Urothelium cell line (cell line): ENCODE measurements at places on chromosomes 7 and 10.

DNA sequence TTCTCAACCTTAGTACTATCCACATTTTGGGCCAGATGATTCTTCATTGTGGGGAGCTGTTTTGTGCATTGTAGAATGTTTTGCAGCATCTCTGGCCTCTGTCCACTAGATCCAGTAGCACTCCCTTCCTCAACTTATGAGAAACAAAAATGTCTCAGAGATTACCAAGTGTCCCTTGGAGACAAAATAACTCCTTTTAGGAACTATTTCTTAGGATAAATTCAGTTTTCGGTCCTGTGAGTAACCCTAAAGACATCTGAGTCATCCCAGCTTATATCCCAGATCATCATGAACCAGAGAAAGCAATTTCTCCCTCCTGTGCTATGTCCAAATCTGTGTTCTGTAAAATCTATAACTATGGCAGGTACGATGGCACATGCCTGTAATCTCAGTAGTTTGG, 266.6 kb upstream of the PHYHIPL start:
- no peak for DNase-seq

DNA sequence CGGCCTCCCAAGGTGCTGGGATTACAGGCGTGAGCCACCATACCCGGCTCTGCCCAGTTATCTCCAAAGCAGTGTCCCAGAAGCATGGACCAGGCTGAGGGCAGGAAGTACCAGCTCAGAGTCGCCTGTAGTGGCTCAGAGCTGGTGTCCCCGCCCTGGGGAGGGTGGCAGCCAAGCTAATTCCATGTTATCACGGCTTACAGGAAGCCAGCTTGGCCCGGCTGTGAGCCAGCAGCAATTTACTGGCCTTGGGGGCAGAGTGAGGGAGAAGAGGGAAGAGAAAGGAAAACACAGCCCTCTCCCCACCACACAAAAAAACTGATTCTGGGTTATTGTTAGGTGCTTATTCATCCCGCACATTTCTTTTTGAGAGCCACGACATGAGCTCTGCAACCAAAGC, 88.1 kb downstream of the HIP1 start:
- DNase-seq: no peak

- DNase-seq: no peak
These were observed 4.9 kb upstream of the FEZF1 start for GRCh38 chr7:122309421-122309820.

DNA sequence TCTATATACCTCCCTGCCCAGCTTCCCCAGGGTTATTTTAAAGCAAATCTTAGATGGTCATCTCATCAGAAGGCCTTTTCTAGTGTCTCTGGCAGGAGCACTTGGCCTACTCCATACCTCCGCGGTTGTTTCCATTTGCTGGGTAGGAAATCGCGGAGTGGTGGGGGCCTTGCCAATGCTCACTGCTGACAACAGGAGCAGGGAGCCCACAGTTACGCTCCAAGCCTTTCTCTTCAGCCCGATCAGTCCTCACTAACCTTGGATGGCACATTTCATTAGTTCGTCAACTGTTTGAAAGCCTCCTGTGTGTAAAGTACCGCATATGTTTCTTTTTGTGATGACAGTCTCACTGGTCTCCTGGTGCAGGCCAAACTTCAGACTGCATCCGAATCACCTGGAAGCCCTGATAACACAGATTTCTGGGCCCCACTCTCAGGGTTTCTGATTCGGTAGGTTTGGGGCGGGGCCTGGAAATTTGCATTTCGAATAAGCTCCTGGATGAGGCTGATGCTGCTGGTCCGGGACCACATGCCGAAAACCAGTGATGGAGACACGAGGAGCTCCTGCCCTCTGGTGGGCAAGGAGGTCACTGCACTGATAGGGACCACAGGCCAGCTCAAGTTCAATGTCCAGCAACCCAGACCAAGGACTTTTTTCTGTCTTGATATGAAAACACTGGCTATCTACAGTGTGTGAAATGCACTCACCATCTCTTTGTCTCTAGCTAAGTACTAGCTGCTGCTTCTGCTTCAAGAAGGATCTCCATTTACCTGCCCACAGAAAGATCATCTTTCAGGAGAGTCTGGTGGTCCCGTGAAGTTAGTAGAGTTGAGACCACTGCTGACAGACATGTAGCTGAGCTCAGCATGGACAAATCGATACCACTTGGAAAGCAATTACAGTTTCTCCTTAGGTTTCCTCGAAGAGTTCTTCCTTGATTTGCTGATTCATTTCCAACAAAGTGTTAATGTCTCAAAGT, 14.0 kb downstream of the LRGUK start:
- DNase-seq: peak; percentile 71

DNA sequence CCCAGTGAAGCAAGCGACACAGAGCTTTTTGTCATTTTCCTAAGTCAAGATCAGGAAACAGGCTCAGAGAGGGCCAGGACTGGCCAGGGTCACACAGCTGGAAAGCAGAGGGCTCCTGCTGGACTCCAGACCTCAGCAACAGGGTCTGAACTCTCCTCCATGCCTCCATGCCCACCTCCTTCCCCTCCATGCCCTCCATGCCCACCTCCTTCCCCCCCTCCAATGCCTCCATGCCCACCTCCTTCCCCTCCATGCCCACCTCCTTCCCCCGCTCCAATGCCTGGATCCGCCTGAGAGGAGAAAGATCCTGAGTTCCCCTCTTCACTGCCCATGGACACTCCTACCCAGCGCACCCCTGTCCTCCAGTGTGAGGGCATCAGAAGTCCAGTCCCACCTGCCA, 51.3 kb downstream of the OAT start:
- no peak for DNase-seq

DNA sequence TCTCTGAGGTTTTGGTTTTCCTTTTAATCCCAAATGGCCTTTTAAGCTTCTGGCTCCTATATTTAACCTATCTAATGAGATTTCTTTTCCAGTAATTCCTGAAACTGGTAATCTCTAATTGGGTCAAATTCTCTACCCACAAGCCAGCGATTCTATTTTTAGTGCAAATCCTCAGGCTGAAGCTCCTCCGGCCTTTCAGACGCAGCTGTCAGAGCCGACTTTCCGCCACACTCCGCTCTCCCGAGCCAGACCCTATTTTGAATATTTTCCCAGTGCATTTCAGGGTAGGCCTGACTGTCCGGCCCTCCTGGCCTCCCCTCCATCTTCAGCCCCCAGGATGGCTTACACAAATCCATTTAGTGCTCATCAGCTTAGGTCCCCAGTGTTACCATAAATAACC, 9.7 kb upstream of the ADCY1 start:
- DNase-seq: no peak

GRCh38 chr7:44727158-44727936, 21.3 kb upstream of the ZMIZ2 start:
- DNase-seq: no peak

- no peak for DNase-seq
These were observed 8.7 kb upstream of the UNC5B start for GRCh38 chr10:71203716-71204115.

DNA sequence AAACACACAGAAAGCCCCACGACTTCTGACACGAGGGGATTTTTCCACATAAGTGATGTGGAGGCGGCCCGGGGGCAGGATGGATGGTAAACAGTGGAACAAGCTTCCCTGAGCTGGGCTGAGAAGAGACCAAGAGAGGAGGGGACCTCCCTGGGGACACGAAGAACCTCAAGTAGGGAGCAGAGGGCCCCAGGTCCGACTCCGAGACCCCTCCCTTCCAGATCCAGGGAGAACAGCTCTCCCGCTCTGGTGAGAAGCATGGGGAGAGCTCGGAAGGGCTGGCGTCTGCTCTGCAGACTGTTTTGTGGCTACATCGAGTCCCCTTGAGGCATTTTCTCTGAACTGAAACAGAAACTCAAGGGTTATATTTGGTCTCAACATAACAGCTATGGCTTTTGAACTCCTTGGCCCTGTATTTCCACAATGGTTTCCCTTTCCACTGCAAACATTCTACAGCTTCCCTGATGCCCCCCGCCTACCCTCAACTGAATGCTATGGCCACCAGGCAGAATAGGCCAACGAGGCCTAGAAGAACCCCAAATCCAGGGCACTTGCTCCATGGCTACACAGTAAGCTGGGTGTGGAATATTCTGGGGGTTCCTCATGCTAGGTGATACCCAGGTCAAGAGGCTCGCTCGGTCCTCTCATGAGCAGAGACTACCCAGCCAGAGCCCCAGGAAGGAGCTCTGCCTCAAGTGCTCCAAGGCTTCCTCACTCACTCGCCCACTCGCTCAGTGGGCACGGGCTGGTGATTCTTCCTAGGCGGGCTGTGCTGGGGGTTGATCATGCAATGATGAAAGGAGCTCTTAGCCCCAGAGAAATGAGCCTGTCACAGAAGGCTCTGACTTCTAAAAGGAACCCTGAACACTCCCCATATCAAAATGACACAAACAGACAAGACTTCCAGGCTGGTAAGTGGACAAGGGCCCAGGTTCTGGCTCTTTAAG, 47.5 kb downstream of the FAM53B start:
- DNase-seq: no peak

DNA sequence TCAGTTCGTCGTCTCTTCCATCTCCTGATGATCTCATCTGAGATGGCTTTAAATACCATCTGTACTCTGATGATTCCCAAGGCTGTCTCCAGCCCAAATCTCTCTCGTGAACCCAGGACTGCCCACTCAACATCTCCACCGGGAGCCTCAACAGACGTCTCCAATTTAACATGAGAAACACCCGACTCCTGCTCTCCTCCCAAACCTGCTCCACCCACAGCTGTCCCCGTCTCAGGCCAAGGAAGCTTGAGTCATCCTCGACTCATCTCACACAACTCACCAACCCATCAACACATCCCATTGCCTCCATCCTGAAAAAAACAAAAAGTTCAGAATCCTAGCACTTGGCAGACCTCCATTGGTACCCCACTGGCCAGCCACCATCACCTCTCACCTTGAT, 29.7 kb upstream of the CALN1 start:
- peak; percentile 42 for DNase-seq

DNA sequence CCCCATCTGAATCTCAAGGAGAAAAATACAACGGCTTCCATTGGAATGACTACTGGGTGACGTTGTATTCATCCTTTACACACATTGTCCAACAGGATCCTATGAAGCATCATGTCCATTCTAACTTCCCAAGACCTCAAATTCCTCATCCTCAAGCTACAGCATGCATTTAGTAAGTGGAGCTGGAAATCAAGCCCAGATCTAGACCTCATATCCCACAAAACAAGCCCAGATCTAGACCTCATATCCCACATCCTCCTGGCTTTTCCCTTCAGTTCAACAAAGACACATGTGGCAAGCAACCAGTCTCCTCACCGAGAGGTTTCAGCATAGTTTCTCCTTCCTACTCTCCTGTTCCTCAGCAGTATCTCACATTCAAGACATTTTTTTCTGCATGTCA, 12.2 kb downstream of the IGF2BP3 start:
- no peak for DNase-seq

DNA sequence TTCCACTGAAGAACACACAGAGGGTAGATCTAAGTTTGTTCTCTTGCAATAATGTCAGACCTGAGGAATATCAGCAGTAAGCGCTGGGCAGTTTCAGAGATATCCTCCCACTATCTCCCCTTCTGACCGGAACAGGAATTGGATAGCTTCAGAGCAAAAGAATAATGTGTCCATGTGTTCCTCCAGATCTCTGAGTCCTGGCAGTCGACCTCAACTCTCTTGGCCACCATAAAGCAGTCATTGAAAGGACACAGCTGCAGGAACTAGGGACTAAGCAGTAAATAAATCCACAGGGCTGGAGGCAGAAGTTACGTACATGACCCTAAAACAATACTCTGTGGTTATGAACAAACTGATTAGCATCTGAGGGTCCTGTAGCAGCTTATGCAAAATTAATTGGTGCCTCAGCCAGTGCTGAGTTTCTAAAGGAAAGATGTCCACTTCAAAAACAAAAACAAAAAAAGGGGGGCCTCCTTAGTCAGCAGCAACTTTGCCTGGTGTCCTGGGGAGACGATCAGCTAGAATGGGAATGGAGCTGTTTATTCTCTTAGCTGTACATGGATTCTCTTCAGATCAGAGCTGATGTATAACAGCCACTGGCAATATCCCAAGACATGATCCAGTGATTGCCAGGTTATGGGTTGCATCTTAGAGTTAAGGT, 6.4 kb upstream of the PRTFDC1 start:
- no peak for DNase-seq

GRCh38 chr10:818526-819220, 112.8 kb downstream of the LARP4B start:
- DNase-seq: no peak

GRCh38 chr10:98611436-98611835, 164.7 kb upstream of the HPS1 start:
- no peak for DNase-seq

DNA sequence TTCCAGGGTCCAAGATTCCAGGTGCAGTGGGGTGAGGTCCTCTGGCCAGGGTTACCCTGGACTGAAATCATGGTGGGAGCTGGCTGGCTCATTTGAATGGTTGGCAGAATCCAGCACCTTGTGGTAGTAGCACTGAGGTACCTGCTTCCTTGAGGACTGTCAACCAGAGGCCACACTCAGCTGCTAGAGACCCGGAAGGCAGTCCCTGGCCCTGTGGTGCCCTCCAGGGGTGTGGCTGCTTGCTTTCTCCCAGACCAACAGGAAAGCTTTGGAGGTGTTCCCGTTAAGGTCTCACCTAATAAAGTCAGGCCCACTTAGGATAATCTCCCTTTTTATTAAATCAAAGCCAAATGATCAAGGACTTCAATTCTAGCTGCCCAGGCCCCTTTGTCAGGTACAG, 107.7 kb upstream of the GDF10 start:
- DNase-seq: no peak

GRCh38 chr10:12041766-12042408, 722 bp downstream of the UPF2 start:
- peak; percentile 20 for DNase-seq

DNA sequence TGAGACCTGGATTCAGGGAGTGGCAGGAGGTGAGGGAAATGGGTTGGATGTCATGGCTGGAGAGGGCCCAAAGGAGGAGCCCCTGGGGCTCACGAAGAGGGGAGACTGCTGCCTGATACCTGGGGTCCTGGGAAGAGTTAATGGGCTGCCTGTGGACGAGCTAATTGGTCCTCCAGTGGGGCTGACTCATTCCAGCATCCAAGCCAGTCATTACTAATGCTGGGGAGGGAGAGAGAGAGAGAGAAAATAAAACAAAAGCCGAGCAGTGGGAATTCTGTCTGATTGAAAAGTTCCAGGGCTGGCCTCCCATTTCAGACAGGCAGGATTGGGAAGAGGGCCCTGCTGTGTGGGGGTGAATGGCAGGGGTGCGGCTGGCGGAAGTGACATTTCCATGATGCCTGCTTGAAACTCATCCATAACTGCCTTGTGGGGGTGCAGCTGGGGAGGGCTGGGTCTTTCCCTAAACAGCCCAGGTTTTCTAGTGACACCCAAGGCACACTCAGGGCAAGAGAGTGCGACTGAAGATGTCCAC, 297.8 kb downstream of the RPS24 start:
- no peak for DNase-seq

GRCh38 chr10:126712681-126713080, 42.2 kb upstream of the C10orf90 start:
- no peak for DNase-seq

- DNase-seq: no peak
These were observed 19.6 kb upstream of the RET start for GRCh38 chr10:43057231-43057711.
